ENCODE measurements at places on chromosomes 13 and 19.

- no peak for DNase-seq
Measured at GRCh38 chr19:32359581-32359980, 14.2 kb downstream of the ZNF507 start.

GRCh38 chr13:24279327-24280110, 29.9 kb upstream of the C1QTNF9 start:
- no peak for DNase-seq

DNA sequence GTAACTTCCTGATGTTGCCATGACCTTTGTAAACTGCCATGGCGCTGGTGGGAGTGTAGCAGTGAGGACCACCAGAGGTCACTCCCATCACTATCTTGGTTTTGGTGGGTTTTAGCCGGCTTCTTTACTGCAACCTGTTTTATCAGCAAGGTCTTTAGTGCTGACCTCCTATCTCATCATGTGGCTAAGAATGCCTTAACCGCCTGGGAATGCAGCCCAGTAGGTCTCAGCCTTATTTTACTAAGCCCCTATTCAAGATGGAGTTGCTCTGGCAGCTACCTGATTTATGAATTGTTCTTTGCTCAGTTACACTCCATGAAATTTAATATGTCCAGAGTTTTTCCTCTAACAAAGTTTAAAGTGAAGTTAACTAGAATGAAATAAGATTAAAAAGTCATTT, 4.6 kb upstream of the EPS15L1 start:
- DNase-seq, result no peak

GRCh38 chr13:74032325-74032724, 101.9 kb downstream of the KLF12 start:
- DNase-seq, result no peak

DNA sequence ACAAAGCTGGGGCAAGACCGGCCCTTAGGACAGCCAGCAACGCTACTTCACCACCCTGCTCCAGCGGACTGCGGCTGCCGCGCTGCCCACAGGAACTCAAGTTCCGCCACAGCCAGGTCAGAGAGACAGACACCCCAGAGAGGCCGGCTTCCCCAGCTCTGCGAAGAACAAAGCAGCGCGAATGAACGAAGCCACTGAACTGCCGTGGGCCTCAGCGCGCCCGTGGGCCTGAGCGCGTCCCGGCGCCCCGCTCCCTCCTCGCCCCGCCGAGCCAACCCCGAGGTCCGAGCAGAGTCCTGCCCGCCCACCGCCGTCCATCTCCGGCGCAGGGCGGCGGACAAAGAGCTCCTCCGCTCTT, 158.4 kb downstream of the RNF17 start:
- peak; percentile 1 for DNase-seq

- no peak for DNase-seq
Measured at GRCh38 chr13:36718686-36719085, 44.9 kb downstream of the SERTM1 start.

- DNase-seq, result no peak
Measured at GRCh38 chr19:8491574-8491973, 10.9 kb downstream of the PRAM1 start.

- DNase-seq, result no peak
Measured at GRCh38 chr19:5644037-5644436, 21.2 kb downstream of the SAFB start.

DNA sequence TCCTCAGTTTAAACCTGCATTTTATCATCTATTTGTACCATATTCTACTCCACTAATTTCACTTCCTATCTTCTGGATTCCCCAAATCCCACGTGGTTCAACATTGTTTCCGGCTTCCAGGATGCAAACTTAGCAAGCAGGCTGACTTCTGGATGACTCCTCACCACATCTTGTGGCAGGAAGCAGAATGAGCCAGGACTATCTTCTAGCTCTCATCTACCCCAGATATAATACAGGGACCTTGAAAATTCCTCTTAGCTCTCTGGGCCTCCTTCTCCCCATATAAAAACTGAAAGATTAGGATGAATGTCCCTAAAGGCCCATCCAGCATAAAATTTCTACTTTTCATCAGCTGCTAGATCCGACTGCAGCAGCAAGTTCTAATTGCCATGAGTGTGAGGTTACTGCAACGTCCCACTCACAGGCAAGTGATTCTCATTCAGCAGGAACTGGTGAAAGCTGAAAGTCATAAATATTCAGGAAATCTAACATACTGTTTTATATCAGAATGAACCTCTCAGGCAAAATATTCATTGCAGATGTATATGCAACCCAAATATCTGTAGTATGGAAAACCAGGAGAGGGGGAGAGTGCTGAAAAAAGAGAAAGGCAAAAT, 93.4 kb downstream of the KCTD12 start:
- no peak for DNase-seq

DNA sequence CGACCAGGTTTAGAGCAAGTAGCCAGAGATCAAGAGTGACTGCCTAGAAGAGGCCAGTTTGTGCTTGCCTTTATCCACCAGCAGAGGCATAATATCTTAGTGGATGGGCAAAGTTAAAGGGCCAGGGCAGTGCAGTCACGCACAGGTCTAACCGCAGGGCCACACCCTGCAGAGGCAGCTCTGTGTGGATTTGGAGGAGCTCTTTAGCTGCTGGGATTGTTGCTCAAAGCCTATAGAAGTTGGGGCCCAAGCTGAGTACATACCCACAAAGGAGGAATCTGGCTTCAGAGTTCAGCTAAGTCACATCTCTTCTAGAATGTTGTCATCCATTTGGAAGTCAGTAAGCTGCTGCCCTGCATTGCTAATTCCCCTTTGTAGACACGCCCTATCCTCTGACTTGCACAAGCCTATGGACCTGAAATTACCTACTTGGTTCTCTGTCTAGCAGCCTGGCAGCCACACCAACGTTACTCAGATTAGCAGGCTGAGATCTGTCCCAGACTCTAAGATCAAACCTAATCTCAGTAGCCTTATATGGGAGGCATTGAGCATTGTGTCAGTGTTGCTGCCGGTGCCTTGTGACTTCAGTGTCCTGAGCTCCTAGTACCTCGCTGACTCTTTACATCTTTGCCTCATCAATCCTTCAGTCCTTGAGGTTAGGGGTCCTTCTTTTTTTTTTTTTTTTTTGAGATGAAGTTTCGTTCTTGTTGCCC, 102.9 kb upstream of the STARD13 start:
- DNase-seq, result peak; percentile 49

- DNase-seq, result no peak
Measured at GRCh38 chr13:36154567-36155291, 23.5 kb upstream of the DCLK1 start.

- DNase-seq, result no peak
Measured at GRCh38 chr13:24215732-24216131, 55.2 kb downstream of the SPATA13 start.

DNA sequence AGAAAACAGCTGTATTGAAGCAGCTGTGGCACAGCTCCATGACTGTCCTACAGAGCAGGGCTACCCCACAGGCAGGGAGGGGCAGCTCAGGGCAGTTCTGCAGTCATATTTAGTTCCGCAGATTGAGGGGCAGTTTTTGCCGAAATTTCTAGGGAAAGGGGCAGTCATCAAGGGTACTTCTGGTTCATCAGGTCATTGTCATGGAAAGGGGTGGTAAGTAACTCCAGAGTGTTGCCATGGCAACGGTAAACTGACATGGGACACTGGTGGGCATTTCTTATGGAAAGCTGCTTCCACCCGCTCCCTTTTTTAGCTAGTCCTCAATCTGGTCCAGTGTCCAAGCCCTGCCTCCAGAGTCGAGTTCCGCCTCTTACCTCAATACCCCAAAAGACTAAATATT, 702.8 kb downstream of the LIG4 start:
- DNase-seq, result no peak

GRCh38 chr13:83666141-83666540, 216.1 kb downstream of the SLITRK1 start:
- DNase-seq, result no peak

- no peak for DNase-seq
Measured at GRCh38 chr19:41569481-41570150, 6.3 kb upstream of the CEACAM21 start.

DNA sequence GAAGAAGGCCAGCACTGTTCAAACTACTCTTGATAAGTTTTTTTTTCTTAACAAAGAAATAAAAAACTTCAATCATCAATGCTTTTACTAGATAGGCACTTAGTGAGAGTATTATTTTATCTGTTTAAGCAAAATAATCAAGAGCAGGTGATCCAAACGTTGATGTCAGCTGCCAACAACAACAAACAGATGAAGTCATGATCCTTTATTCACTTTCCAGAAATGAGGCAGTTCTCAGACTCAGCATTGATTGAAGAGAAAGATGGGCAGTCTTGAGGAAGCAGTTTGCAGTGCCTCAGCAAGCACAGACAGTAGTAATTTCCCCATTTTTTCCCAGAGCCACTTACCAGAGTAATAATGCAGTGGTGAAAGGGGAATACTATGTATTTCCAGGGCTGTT, 38.4 kb upstream of the CSNK1A1L start:
- DNase-seq, result no peak

DNA sequence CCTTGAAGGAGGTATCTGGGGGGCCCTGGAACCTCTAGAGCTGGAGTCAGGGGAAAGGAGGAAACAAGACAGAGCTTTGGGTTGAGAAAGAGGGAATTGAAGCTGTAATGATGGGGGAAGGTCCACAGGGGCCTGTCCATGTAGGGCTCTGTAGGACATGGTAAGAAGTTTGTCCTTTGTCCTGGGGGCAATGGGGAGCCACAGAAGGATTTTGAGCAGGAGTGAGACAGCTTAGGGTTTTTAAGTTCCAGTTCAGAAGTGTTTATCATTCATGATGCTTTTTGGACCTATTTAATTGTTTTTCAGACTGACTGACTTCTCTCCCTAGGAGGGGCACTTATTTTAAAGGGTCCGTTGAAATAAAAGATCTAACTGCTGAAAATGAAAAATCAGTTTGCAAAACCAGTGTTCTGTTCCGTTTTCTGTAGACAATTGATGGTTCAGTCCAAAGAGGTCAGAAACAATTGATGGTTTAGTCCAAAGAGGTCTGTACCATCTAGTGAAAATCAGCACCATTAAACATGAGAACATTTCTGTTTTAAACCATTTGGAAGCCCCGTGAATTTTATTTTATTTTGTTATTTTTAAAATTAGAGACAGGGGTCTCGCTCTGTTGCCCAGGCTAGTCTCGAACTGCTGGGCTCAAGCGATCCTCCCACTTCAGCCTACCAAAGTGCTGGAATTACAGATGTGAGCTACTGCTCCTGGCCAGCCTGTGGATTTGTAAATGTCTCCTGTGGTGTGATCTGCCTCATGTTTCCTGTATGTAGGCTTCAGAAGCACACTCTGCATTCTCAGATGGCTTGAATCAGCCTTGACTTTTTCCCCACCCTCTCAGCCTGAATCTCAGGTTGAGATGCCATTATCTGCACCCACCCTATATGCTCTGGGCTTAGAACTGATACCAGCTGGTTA, 8.4 kb downstream of the PLD3 start:
- no peak for DNase-seq

GRCh38 chr19:54319049-54319448, 6.1 kb upstream of the LILRA5 start:
- DNase-seq, result no peak

GRCh38 chr19:50669302-50670101, 20.3 kb downstream of the C19orf81 start:
- DNase-seq, result peak; percentile 45

DNA sequence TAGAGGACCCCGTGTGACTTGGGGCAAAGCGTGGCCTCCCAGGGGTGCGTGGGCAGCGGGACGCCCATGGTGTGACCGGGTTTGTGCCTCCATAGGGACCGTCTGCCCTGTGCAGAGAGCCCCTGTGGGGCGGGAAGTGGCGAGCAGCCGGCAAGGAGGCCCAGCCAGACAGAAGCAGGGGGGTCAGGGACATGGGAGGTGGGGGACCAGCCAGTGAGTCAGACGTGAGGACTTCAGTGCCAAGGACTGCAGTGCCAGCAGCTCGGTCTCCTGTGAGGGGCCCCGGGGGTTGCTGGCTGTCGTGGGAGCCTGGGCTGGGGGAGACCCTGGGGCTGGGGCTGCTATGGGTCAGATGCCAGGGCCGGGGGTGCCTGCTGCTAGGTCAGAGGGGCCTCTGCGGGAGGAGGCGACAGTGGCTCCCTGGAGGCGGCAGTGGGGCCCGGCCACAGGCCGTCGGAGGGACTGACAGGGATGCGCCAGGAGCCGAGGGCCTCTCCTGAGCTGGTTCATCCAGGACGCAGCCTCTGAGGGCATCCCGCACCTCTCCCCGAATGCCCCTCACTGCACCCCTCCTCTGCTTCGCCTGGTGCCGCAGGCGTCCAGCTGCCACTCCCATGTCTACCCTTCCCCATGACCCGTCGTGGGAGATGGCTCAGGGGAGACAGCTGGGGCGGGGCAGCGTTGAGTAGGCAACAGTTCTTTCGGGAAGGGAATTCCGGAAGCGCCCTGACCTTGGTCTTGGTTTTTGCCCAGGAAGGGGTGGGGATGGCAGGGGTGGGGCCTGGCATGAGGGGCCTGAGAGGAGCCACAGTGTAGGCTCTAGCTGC, 80.0 kb downstream of the KDM4B start:
- peak; percentile 24 for DNase-seq

GRCh38 chr13:39656325-39656677, 839 bp downstream of the COG6 start:
- DNase-seq, result no peak

DNA sequence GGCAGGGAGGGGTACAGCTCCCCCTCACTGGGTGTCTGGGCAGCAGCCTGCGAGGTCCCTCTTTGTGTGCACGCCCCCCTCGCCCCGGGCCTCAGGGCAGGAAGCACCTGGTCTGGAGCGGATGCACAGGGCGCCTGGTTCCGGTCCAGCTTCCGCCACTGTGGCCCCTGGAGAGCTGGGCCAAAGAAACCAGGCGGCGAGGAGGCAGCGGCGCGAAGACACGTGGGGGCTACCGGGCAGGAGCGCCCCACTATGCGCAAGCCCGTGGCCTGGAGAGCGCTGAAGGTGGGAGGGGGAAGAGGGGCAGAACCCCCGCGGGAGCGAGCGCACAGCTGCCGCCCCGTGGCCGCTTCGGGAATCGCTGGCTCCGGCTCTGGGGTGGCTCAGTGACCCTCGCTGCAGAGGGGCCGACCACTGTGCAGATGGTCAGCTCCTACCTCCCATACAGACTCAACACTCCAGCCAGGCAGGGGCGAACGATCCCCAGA, 1.7 kb upstream of the LYL1 start:
- no peak for DNase-seq

DNA sequence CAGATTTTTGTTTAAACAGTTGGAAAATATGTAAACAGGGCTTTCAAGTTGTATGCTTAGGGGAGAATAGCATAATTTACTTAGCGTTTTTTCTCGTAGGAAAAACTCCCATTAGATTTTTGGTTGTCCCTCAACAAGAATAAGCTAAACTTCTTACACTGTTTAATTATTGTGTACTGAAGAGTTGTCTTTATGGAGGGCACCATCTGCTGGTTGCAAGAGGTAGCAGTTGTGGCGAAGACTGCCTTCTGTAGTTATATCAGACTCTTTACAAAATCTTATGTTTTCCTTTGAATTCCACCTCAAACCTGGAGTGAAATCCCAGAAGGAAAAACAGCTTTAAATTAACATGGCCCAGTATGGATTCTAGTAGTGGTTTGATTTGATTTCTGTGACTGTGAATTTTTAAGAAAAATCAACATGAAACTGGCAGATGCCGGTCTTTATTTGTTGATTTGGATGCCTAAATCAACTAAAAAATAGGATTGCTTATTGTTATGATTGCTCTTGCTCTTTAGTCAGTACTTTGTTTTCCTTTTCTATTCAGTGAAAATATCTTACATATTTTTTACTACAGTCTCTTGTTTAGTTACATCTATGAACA, 53.4 kb downstream of the PDS5B start:
- peak; percentile 23 for DNase-seq

GRCh38 chr19:1270854-1271527, 1.9 kb downstream of the CIRBP start:
- DNase-seq, result no peak

Measured in Calu3 (cell line).